Right lobe of liver (tissue), 6 donors: ENCODE measurements at places on chromosomes 12 and 14.

- no peak for DNase-seq
These were observed 48.7 kb downstream of the RBM19 start for GRCh38 chr12:113917393-113917792.

- no peak for DNase-seq
These were observed 41.4 kb downstream of the SCARB1 start for GRCh38 chr12:124822218-124822617.

DNA sequence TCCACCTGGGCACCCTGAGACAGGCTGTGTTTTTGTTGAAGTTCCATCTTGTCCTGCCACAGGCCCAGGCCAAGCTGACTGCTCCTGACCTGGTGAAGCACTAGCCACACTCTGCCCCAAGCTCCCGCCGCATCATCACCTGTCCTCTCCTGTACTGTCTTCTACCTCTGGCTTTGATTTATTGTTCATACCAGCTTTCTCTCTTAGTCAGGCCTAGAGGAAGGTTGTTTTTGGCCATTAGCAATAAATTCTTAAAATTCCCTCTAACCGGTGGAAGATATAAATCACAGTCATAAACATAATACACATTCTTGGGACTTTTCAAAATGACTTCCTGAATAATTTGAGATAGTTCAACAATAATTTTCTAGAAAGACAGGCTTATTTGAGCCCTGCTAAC is 169.4 kb downstream of the DAD1 start:
- DNase-seq, result no peak

DNA sequence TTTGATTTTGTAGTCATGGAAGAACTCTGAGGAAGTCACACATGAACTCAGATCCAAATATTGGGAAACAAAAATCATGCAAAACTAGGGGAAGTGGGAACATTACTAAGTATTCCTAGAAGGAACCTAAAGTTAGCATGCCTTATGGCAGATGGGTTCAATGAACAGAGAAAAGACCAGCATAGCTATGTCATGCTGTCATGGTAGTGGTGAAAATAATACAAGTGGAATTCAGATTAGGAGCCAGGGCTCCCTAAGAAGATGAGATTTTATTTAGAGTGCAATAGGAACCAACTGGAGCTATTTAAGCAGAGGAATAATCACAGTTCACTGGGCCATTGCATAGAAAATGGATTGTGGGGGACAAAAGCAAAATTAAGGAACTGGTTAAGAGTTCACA is 134.0 kb downstream of the DIO2 start:
- DNase-seq, result no peak
